ENCODE measurements at places on chromosomes 11 and 22.
A peak's percentile ranks its signal among the peaks of the same experiment; 100 is the strongest.

GRCh38 chr11:131957201-131957600 is 586.8 kb downstream of the NTM start:
- no peak for DNase-seq

- no peak for DNase-seq
Observed at GRCh38 chr11:128735935-128736605, 42.2 kb downstream of the FLI1 start.

GRCh38 chr11:72587696-72588095 is 86.5 kb downstream of the PDE2A start:
- DNase-seq = no peak

DNA sequence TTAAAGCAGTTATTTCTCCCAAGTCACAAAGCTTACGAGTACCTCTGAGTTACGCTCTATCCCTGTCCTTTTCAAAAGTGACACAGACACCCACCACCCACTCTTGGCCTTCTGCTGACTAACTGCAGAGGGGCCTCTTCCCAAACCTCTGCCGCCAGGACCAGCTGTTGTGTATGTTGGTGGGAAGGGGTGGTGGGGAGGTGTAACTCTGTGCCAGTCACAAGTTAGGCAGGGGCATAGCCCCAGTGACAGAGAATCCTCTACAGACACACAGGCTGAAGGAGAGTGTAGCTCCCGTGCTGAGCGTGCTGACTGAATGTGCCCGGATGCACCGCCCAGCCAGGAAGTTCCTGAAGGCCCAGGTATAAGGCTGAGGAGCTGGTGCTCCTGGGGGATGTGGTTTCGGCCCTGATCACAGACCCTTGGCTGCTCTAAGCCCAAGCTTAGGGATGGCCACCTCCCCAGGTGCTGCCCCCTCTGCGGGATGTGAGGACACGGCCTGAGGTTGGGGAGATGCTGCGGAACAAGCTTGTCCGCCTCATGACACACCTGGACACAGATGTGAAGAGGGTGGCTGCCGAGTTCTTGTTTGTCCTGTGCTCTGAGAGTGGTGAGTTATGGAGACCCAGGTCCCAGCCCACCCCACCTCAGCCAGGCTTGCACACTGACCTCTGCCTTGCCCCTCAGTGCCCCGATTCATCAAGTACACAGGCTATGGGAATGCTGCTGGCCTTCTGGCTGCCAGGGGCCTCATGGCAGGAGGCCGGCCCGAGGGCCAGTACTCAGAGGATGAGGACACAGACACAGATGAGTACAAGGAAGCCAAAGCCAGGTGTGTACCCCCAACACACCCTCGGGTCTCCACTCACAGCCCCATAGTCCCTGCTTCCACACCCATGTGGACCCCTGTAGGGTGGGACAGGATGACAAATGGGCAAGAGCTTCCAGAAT is 4.9 kb downstream of the RIC8A start:
- no peak for DNase-seq

DNA sequence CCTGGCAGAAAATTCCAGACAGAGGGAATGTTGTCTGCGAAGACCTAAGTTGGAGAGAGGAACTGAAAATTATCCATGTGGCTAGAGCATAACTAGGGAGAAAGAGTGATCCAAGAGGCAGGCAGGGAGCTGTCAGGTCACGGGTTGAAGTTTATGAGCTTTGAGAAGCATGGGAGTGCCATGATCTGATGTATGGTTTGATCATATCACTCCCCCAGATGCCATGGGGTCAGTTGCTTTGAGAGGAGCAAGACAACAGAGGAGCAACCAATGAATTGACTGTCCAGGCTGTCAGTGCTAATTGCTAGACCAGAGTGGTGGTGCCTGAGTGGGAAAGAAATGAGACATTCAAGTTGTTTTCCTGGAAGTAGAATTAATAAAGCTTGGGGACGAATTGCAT is 54.0 kb downstream of the CYB5R2 start:
- DNase-seq = no peak

DNA sequence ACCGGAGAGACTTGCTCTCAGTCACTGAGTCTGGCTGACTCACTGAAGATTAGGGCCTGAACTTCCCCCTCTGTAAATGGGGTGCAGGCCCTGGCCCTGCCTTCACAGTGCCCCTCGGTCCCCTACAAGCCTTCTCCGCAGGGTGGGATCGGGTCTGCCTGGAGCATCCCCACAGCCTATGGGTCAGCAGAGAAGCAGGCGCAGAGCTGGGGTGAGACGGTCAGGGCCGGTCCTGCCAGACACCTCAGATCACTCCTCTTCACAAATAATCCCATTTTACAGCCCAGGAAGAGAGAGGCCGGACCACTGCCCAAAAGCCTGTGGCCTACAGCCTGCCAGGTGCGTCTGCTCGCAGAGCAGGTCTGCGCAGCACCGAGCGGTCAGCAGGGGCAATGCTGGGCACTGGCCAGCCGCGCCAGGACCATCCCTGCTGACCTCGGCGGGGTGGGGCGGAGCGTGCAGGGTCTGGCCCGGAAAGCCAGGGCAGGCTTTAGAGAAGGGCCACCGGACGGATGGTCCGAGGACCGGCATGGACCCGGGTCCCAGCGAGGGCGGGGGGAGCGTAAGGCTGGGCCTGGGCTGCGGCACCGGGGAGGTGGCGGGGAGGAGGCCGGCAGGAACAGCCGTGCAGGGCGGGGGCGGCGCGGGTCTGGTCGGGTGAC is 522 bp upstream of the SEPTIN5 start:
- DNase-seq = no peak

DNA sequence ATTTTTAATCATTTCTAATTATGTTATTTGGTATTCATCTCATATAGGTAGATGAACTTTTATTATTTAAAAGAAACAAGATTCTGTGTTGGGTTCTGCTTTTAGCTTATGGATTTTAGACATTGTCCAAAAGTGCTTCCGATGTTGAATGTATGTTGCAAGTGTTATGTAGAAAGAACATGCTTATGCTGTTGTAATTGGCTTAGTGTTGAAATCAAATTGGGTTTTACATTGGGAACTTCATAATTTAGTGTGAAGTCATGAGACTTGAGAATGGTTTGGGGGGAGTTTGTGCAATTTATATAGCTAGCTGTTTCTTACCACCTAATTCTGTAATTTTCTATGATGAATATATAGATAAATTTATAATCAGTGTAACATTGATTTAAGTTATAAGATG is 3.6 kb downstream of the MTMR3 start:
- DNase-seq = no peak

DNA sequence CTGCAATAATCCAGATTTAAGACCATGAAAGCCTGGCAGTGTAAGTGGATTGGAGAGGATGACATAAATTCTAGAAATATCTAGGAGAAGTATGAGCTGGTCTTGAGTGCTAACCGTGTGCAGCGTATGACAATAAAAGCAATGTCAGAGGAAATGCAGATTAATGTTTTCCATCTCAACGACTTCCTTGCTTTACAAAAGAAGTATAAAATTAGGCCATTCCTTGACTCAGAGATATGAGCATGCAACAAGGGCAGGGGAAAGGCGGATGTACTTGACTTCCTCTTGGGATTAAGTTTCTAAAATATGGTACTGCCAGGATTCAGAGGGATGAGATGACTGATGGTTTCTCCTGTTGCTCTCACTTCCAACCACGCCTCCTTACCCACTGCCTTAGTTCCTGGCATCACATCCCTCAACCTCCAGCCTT is 32.3 kb downstream of the ADAMTS15 start:
- DNase-seq = no peak

- no peak for DNase-seq
Observed at GRCh38 chr22:19654338-19654987, 59.8 kb upstream of the SEPTIN5 start.

- no peak for DNase-seq
Observed at GRCh38 chr22:25554238-25554671, 10.2 kb upstream of the GRK3 start.

DNA sequence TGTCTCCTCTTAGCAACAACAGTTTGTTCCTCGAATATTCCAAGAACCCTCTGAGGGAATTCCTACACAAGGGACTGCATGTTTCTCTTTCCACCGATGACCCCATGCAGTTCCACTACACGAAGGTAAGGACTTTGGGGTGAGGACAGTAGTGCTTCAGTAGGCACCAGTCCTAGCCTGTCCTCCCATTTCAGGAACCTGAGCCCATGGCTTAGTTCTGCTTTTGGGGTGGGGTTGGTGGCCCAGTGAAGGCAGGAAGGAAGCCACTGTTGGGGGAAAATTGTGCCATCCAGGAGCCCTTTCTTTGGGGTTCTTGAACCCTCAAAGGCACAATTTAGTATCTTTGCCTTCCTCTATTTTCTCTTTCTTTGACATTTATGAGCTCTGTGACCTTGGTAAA is 38.2 kb downstream of the RNF141 start:
- no peak for DNase-seq

DNA sequence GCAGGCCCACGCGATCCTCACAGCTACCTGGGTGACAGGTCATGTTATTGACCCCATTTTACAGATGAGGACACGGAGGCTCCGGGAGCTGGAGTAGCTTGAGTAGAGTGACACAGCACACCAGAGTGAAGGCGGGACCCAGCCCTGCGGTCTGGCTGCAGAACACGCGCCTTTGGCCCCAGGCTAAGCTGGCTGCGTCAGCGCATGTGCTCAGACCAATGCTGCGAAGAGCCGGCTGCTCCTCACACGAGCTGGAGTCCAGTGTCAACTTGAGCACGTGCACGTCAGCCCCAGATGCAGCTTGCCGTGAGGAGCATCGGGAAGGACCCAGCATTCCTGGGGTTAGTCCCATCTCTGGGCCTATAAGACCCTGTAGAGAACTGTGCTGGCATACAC is 49.9 kb downstream of the SCUBE1 start:
- no peak for DNase-seq

DNA sequence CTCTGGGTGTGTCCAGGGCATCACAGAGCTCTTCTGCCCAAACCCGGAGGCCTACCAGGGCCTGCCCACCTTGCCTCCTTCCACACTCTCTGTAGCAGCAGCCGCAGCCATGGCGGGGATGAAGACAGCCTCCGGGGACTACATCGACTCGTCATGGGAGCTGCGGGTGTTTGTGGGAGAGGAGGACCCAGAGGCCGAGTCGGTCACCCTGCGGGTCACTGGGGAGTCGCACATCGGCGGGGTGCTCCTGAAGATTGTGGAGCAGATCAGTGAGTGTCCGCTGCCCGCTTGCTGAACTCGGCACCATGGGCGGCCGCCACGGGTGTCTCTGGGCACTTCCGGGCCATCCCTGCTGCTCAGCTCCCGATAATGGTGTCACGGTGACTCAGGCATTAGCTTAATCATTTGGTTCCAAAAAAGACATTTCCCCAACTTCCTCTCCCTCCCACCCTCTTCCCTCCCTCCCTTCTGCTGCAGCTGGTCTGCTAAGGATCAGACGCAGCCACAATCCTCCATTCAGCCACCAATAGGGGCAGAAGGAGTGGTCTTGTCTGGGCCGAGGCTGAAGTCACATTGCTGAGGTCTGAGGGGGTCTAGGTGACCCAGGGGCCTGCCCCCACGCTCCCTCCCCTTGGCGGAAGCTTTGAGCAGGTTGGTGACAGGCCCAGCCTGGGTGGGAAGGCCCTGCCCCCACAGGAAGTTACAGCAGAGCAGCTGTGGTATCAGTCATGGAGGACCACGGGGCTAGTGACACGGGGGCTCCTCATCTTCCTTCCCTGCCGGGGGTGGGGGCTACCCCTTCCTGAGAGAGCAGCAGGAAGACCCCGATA is 950 bp downstream of the FERMT3 start:
- DNase-seq = no peak

- no peak for DNase-seq
Observed at GRCh38 chr11:12746593-12747097, 72.4 kb downstream of the TEAD1 start.

GRCh38 chr11:73155102-73155501 is 13.0 kb upstream of the FCHSD2 start:
- DNase-seq = no peak

- no peak for DNase-seq
Observed at GRCh38 chr11:115257270-115257669, 246.9 kb downstream of the CADM1 start.

DNA sequence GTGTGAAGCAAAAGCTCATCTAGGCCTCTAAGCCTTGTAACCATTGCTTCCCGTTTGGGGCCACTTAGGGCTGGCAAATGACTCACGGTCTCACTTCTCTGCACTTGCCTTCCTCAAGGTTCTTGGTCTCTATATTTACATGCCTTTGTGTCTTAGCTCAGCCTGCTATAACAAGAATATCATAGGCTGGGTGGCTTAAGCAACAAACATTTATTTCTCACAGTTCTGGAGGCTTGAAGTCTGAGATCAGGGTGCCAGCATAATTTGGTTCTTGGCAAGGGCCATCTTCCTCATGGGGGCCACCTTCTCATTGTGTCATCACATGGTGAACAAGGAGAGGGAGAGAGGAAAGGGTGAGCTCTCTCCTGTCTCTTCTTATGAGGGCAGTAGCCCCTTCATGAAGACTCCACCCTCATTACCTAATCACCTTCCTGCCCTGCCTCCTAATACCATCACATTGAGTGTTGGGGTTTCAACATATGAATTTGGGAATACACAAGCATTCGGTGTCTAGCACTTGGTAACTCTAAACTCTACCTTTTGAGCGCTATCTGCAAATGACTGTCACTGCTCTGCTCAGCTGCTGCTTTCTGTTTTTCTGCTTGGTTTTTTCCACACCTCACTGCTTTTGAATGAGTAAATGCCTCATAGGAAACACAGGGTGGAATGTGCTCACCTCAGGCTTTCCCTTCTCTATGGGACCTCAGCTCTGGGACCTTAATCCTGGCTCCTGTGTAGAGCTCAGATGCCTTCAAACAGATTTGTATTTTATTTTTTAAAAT is 16.2 kb upstream of the ME3 start:
- peak; percentile 31 for DNase-seq

- DNase-seq = peak; percentile 64
Observed at GRCh38 chr11:65381716-65382032, 772 bp downstream of the SLC25A45 start.

- DNase-seq = no peak
Observed at GRCh38 chr11:10298342-10298741, 4.3 kb upstream of the SBF2 start.

- DNase-seq = no peak
Observed at GRCh38 chr11:20022363-20023081, 137.8 kb downstream of the DBX1 start.

GRCh38 chr11:70381872-70382861 is 16.2 kb upstream of the CTTN start:
- DNase-seq = no peak

DNA sequence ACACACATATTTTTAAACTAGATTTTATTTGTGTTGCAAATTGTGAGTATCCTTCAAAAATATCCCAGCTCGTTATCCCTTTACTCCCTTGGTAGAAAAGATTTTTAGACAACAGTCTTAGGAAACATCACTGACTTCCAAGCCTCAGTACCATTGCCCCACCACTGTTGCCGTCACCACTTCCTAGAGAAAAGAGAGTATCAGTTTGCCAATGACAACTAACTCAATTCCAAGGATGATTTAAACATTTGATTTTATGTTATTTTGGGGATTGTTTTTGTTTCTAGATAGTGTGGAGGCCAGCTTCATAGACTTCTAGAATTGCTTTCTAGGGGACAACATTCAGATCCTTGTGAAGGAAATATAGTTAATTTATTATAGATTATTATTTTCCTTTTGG is 274.0 kb upstream of the MPPED2 start:
- DNase-seq = no peak

DNA sequence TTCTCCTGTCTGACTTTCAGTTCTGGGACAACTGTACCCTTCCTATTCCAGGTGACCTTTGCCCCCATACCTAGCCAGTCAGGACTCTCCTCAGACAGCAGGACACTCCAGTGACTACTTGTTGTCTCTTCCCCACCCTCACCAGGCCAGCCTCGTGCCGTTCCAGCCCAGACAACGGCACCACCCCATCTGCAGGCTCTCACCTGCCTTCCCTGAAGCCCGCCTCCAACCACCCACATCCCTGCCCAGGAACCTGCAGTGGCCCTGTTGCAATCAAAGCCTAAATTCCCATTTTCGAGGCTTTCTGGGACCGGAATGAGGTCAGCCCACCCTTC is 3.7 kb downstream of the IL2RB start:
- DNase-seq = no peak

GRCh38 chr11:9905960-9906791 is 242.3 kb downstream of the SWAP70 start:
- peak; percentile 60 for DNase-seq

Measured in epithelial cell of prostate (primary cell).